ENCODE measurements at places on chromosomes 11 and 22.

DNA sequence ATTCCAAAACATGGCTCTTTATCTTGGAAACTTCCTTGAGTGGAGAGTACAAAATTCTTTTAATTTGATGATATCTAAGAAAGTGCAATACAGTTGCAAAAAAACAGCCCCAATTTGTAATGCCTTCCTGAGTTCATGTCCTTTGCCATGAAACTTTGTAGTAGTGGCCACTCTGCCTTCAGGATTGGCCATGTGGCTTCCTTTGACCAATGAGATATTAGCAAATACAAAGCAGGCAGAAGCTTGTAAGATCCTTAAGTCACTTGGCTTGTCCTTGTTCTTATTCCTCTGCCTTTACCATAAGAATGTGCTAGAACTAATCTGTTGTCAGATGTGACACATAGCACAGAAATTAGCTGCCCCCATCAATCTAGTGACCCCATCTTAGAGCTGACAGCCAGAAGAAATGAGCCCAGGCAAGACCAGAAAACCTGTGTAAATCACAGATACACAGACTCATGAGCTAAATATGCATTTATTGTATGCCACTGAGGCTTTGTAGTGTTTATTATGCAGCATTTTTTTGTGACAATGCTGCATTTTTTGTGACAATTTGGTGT is 29.8 kb upstream of the BLID start:
- DNase-seq = no peak

- DNase-seq = peak; percentile 62
Measured at GRCh38 chr11:73236854-73237253, 18.8 kb downstream of the P2RY2 start.

- DNase-seq = peak; percentile 42
Measured at GRCh38 chr22:44085743-44086270, 61.7 kb downstream of the PARVB start.

- no peak for DNase-seq
Measured at GRCh38 chr11:34665077-34665835, 44.4 kb downstream of the EHF start.

- DNase-seq = no peak
Measured at GRCh38 chr11:113016905-113017304, 55.7 kb downstream of the NCAM1 start.

GRCh38 chr11:10622957-10623791 is 54.7 kb upstream of the LYVE1 start:
- DNase-seq = no peak

DNA sequence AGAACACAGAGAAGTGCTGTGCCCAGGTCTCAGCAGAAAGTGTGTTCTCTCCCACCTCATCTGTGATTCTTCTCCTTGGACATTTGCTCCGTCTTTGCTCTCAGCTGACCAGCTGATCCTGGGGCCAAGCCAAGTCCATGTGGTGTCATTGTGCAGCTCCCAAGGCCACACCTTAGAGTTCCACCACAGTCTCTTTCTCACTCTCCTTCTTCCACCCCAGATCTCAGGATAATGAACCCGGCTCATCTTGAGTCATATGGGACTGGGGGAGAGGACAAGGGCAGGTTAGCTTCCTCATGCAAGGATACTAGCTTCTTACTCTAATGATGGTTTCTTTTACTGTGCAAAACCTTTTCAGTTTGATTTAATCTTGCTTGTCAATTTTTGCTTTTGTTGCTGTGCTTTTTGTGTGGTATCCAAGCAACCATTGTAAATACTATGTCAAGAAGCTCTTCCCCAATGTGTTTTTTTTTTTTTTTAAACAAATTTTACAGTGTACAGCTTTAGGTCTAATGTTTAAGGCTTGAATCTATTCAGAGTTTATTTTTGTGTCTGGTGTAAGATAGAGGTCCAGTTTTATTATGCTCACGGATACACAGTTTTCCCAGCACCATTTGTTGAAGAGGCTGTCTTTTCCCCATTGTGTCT is 75.0 kb upstream of the OR4B1 start:
- DNase-seq = no peak

- DNase-seq = no peak
Measured at GRCh38 chr22:43185860-43186261, 1.1 kb downstream of the TTLL12 start.

GRCh38 chr22:30436196-30436595 is 10.6 kb downstream of the MTFP1 start:
- no peak for DNase-seq

GRCh38 chr11:3808861-3809623 is 682 bp downstream of the PGAP2 start:
- peak; percentile 51 for DNase-seq

DNA sequence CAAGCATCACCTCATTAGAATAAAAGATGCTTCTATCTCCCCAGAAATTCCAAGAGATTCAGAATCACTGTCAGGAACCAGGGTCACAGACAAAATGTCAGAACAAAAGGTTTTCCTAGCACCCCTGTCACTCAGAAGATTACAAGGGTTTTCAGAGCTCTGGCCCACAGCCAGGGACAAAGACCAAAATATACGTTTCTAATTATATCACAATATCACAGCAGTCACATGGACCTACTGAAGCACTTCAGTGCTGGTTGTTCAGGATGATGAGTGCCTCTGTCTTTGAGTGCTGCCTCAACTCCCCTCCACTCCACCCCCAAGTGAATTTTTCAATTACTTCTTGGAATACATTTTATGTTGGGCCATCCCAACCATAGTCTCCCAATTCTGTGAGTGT is 21.9 kb upstream of the RTL6 start:
- no peak for DNase-seq

DNA sequence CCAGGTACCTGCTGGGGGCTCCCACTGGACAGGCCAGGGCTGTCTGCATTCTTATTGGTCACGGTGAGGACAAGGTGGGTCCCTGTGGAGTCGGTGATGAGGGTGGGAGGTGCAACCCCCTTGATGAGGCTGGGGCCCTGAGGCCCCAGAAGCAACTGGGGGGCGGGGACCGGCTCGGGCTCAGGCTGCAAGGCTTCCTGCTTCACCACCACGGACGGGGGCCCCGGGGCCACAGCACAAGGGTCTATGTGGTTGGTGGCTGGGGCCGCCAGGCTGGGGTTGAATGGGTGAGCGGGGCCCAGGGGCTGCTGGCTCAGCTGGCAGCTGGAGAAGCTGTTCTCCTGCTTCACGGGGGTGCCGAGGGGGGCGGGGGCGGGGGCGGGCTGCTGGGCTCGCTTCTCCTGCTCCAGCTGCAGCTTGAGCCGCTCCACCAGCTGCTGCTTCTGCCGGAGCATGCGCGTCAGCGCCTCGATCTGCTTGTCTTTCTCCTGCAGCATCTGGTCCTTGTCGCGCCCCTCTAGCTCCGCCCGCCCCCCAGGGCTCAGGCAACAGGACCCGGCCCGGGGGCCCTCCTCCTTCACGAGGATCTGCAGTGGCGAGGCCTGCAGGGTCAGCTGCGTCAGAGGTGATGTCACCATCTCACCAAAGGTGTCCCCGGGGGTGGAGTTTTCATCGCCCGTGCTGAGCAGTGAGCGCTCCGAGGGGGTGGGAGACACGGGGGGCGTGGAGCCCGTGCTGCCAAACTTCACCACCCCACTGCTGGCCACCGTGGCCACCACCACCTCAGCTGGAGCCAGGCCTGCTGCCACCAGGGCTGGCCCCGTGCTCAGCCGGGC is 48.2 kb downstream of the SGSM3 start:
- DNase-seq = no peak

DNA sequence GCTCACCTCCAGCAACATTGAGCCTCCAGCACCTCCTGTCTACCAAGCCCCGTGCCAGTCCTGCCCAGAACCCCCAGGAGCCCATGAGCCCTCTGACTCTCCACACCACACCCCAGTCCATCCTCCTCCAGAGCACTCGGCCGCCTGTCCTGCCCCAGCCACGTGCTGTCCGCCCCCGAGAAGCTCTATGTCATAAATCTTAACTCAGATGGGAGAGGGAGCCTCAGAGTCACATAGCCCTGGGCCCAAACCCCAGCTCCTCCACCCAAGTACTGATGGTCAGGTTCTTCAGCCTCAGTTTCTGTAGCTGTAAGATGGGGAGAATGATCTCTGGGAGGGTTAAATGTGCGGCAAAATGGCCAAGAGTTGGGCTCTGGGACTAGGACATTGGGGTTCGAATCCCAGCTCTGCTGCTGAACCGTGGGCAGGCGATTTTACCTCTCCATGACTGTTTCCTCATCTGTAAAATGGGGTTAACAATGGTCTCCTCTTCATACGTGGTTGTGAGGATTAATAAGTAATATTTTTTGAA is 27.8 kb downstream of the CYTH4 start:
- no peak for DNase-seq

GRCh38 chr11:5531053-5531831 is 14.7 kb upstream of the UBQLNL start:
- no peak for DNase-seq

DNA sequence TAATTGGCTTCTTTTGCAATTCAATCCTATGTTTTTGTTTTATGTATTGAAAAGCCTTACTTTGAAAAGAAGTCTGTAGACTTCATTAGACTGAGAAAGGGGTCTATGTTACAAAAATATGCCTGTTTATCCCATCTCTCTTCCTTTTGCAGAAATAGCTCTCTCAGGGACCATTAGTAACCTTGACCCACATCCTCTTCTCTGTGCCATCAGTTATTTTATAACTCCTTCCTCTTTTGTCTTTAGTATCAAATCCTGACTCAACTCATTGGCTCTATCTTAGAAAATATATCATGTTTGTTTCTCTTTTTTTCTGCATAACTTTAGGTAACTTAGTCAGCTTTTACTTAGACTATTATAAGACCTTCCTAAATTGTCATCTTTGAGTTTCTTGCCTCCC is 20.3 kb downstream of the ZC3H12C start:
- no peak for DNase-seq

DNA sequence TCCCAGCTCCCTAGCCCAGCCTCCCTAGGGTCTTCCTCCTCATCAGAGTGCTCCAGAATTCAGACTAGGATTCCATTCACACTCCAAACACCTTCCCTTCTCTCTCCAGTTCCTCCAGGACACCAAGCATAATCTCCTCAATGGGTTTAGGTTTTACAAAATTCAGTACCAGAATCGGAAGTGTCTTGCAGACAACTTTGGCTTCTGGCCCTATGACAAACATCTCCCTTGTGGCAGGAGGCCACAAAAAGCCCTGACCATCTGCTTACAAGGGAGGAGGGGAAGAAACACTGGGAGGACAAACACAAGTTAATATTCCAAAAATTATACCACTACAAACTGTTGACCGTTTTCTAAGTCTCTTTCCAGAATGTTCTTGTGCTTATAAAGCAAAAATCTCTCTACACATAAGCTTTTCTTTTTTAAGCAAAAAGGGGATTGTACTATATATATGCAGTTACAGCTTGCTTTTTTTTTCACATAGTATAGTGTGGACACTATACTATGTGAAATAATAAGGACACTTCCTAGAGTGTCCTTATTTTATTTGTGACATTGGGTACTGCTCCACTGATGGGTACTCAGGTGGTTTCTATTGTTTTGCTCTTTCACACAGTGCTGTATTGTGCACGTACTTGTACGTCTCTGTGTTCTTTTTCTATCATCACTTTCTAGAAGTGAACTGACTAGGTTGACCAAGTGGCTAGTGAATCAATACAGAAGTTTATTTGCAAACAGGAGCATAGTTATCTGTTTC is 78.7 kb downstream of the BDNF start:
- no peak for DNase-seq

Data from GDM1 (cell line).